ENCODE measurements at places on chromosomes 3 and 15. TPM values are rescaled to one million over a fixed set of nuclear protein-coding genes. Genes with fewer than 3 reads are reported as not detected.

CLEC3B gene
- total RNA-seq, result 203 TPM

CPNE9 gene
- not detected for total RNA-seq

FBXL22 gene
- total RNA-seq, result not detected

PLA2G4F gene
- total RNA-seq, result not detected

SLC22A13 gene
- not detected for total RNA-seq

FETUB gene
- not detected for total RNA-seq

TM4SF1 gene
- total RNA-seq, result 760 TPM

GP5 gene
- under 0.01 TPM for total RNA-seq

ROBO1 gene
- 21.8 TPM for total RNA-seq

SAMD7 gene
- total RNA-seq, result not detected

IL5RA gene
- total RNA-seq, result not detected

PATL2 gene
- not detected for total RNA-seq

HTR3E gene
- not detected for total RNA-seq

All from cardiac atrium fibroblast (primary cell).